CD4-positive, alpha-beta T cell (primary cell): ENCODE measurements at places on chromosomes 4 and X.

DNA sequence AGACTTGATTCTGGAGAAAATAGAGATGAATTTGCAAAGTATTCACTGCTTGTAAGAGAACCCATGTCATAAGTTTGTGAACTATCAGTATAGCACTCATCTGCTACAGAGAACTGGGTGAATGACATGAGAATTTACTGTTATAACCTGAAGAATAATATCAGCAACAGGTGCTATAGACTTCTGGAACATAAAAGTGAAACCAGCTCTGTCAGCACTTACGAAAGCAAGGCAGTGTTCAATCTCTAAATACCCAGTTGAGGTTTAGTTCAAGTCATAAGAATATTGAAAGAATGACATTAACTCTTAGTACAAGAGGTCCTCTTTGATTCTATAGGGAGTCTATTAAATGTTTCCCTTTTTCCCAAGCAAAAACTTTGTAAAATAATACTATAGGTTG lies 232.9 kb upstream of the ANKRD50 start:
- DNase-seq, result no peak

DNA sequence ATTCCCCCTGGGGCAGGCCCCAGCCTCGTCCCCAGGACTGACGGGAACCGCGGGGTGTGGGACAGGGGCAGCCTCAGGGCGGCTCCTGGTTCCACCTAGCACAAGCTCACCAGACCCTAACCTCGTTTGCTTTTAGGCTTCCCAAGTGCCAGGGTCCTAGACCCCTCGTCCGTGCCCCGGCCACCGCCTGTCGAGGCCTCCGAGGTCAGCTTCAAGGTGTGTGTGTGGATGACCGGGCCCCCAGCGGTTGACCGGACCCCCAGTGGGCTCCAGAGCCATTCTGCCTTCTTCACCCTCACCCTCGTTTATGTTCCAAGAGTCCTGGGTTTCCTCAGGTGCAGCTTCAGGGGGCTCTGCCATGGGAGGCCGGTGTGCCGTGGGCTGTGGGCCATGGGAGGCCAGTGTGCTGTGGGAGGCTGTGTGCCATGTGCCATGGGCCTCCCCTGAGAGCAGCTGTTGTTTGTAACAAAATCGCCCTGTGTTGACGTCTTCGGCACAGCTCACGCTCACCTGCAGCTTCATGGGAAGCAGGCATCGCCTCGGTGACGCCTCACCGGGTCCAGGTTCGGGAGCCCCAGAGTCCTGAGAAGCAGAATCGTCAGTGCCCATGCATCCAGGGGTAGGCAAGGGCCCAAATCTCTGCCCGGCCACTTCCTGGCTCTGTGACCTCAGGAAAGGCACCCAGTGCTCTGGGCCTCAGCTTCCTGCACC lies 43.0 kb upstream of the HMX1 start:
- peak; percentile 2 for DNase-seq

GRCh38 chr4:120078216-120078615 lies 11.6 kb upstream of the MAD2L1 start:
- DNase-seq, result no peak

DNA sequence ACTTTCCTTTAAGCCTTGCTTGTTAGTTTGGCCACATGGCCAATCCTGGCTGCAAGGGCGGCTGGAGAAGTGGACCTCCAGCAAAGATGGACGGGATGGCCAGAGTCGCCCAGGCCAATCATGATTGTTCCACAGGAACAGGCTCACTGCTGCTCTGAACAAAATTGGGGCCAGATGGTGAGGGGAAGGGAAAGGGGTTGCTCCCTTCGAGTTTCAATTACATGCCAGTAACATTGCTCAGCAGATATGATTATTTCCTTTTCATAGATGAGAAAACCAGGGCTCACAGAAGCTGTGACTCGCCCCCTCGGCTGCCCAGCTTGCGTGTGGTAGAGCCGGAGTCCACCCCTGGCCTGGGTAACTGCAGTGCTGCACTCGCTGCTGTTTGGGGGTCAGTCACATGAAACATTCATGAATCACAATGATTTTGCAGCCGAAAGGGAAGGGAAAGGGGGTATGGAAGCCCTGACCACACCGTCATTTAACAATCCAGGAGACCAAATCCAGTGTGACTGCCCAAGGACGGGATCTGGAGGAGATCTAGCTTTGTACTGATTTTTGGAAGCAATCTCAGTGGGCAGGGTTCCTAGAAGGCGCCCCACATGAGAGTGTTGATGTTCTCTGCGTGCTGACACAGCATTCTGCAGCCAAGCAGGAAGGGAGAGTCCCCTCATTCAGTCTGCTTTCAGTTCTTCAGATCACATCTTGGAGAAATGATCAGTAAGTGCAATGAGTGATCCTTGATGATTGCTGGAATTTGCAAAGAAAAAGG lies 77.3 kb upstream of the MSX1 start:
- no peak for DNase-seq

GRCh38 chrX:65999563-66000148 lies 40.2 kb downstream of the VSIG4 start:
- no peak for DNase-seq

- DNase-seq, result no peak
Measured at GRCh38 chrX:104270916-104271512, 16.3 kb upstream of the ESX1 start.

DNA sequence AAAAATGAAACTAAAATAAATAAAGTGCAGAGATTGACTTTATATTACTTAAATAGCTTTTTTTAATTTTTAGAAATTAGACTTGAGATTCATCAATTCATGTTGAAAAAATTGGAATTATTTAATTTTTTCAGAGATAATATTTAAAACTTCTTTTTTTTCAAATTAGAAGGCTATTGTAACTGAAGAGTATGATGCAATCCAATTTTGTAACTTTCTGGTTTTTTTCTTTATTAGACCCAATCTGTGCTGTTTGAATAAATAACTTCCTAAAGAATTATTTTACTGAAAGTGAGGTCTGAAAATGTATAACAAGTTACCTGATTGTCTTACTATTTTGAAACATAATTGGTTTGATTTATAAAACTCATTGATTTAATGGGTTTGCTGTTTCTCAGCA lies 200.9 kb downstream of the MAD2L1 start:
- DNase-seq, result no peak

DNA sequence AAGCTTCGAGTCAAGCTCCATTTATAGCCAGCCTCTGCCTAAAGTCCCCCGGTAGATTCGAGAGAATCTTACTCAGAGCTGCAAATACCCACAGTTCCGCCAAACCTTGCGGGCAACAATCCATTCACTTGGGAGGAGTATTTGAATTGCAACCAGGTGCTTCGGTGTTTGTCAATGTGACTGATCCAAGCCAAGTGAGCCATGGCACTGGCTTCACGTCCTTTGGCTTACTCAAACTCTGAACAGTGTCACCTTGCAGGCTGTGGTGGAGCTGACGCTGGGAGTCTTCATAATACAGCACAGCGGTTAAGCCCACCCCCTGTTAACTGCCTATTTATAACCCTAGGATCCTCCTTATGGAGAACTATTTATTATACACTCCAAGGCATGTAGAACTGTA lies 11.2 kb downstream of the CD40LG start:
- DNase-seq, result peak; percentile 46

- DNase-seq, result peak; percentile 49
Measured at GRCh38 chr4:48047421-48047844, 30.9 kb downstream of the NIPAL1 start.

- peak; percentile 23 for DNase-seq
Measured at GRCh38 chr4:53365121-53365485, 758 bp downstream of the SCFD2 start.

- no peak for DNase-seq
Measured at GRCh38 chrX:9835585-9836210, 49.5 kb downstream of the SHROOM2 start.

- no peak for DNase-seq
Measured at GRCh38 chrX:43087830-43088229, 309.9 kb upstream of the PPP1R2C start.

DNA sequence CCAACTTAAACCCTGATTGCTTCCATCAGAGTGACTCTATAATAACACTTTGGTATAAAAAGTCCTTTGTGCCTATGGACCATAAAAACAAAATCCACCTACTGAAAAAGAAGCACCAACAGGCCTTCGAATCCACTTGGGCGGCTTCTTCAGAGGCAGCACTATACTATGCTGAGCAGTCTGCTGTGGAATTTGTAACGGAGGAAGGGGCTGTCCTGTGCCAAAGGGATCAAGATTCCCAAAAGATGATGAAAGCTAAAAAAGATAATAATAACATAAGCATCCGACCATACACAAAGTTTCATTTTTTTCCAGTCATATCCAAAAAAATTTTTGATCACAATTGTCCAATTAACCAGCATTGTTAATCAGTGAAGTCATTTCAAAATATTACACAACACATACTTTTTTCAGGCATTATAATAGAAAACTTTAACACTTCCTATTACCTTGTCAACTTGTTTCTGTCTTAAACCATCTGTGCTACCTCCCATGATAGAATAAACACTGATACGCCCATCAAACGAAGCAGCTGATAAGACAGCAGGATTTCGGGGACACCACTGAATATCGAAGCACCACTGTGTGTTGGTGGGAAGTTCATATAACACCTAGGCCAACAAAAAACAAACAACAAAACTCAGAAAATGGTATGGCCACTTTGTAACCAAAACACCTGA lies 24.1 kb downstream of the SEC31A start:
- DNase-seq, result no peak

- no peak for DNase-seq
Measured at GRCh38 chr4:71974681-71975080, 57.1 kb upstream of the NPFFR2 start.

DNA sequence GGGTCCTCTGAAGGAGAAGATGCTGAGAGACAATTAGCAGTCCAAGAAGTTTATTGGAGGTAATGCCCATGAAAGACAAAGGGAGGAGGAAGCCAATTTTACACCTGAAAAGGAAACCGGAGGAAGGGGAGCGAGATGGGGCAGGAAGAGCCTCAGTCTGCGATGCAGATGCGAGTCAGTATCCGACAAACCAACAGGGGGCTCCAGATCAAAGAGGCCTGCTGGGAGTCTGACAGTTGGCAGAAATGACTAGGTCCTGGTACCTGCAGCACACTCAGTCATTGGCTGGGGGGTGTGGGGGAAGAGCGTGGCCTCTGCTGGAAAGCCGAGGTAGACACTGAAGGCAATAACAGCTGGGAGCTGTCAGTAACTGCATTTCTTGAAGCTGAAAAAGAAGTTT lies 231.1 kb upstream of the CENPE start:
- no peak for DNase-seq

GRCh38 chr4:41256131-41256739 lies 493 bp upstream of the UCHL1 start:
- no peak for DNase-seq

GRCh38 chrX:134803060-134803459 lies 144.8 kb upstream of the PLAC1 start:
- no peak for DNase-seq
